Mucosa of gallbladder (tissue), 1 donor: ENCODE measurements at places on chromosomes 1 and 21. TPM values are rescaled to one million over a fixed set of nuclear protein-coding genes. Genes with fewer than 3 reads are reported as not detected.

DNA sequence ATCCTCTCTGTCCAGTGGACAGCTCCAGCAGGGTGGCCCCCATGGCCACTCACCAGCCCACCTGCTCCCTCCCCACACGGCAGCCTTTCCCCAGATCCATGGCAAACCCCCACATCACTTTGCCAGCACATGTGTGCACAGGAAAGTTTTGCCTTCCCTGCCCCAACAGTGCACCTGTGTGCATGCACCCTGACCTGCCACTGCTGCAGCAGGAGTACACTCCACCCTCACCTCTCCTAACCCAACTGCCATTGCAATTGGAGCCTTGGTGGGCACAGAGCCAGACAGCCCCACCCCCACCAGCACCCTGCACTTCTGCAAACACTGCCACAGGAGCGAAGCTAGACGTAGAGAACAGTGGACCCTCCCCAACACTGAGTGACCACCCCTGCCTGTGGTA, 308.9 kb downstream of the CEP170 start:
- no peak for DNase-seq

- DNase-seq = no peak
Measured at GRCh38 chr1:38466487-38466886, 393.1 kb downstream of the RRAGC start.

DNA sequence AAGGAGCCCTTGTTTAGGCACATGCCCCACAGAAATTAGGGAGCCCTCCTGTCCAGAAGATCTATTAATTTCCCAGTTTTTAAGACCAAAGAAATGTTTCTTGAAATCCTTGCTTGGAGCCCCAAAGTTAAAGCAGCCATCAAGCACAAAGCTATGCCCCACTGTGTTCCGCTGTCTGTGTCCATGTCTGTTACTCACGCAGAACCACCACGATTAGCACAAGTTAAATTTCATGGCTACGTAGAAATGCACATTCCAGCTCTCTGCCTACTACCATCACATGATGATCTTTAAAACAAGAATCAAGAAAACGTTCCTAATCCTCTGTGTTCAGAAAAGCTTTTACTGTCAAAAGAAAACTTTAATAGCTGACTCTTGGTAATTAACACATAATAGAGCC, 238.5 kb downstream of the RERE start:
- no peak for DNase-seq

The TPM3 gene
- total RNA-seq = 283 TPM

- peak; percentile 56 for DNase-seq
Measured at GRCh38 chr21:45405271-45405818, 380 bp downstream of the COL18A1 start.

DNA sequence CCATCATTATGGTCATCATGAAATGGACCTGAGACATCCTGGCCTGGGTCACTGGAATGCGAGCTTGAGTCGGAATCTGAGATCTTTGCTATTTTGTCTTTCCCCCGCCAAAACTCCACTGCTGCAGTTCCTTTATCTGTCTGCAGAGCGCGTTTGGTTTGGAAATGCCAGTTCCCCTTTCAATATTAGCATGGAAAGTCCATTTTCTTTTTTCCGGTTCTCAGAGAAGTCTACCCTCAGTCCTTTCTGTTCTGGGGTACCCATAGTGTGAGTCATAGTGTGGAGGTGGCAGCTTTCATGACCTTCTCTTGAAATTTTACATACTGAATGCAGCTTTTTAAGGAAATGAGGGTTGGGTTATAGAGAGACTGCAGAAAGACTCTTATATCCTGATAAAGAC, 14.6 kb downstream of the CACNA1E start:
- no peak for DNase-seq

- DNase-seq = no peak
Measured at GRCh38 chr1:71533950-71534349, 453.1 kb upstream of the ZRANB2 start.

The MYCBP gene
- total RNA-seq = 21.4 TPM

The CHD5 gene
- total RNA-seq = 0.23 TPM

DNA sequence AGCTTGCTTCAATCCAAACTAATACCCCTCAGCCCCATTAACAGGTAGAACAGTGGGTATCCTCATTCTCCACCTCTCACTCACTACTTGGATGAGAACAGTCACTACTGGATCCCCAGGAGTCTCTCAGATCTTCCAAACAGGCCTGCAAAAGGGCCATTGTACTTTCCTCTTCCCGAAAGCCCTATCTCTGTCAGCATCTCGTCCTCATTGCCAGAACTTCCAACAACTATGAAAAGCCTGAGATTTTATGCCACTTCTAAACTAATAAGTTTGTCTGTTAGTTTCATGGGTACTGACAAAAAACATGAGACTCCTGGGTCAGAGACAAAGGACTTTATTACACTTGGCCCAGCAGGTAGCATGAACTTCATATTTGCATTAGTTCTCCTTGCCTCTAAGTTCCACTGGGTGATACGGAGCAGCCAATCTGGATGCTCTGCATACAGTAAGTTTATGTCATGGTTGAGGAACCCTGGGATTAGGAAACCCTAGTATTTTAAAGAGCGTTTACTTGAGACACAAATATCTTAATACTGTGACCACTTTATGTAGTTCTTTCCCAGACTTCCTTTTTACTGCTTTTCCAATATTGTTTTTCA, 38.1 kb downstream of the VANGL2 start:
- no peak for DNase-seq

The ITLN1 gene
- 0.29 TPM for total RNA-seq

DNA sequence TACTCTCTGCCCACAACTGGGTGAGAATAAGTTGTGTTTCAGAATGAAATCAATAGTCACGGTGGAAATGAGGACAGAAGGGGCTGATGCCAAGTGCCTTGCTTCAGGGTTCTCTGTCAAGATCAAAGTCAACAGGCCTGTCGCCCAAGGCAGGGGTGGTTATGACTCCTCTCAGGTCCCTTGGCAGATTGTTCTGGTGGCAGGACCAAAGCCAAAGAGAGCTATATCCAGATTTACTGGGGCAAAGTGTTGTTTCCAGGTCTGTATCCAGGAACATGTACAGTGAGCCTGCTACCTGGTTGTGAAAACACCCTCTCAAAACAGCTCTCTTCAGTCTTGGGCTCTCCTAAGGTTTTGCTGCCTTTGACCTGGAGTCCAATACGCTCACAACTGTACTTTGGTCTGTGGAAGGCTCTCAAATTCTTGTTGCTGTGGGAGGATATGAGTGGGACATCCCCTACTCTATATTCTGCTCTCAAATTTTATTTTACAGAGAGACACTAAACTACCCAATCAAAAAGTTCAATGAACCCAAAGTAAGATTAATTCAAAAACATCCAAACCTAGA, 175.1 kb upstream of the ETV3 start:
- DNase-seq = no peak

- peak; percentile 81 for DNase-seq
Measured at GRCh38 chr1:225746361-225747179, 31.1 kb upstream of the SRP9 start.

The SPRR1B gene
- total RNA-seq = not detected

- DNase-seq = no peak
Measured at GRCh38 chr1:95534985-95535384, 301.0 kb downstream of the RWDD3 start.

DNA sequence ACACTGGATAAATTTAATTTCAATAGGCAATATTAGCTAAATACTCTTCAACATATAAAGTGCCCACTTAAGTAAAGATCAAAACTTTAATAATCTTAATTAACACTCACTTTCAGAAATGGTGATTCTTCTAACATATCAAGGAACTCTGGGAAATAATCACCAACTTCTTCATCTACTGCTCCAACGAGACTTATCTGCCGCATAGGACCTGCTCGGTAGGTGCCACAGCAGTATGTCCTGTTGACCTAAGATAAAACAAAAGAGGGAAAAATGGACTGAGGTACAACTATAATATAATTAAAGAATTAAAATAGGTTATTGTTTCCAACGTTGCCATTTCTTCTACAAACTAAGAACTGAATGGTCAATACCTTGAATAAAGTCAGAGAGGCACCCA, 18.3 kb upstream of the PHTF1 start:
- no peak for DNase-seq

DNA sequence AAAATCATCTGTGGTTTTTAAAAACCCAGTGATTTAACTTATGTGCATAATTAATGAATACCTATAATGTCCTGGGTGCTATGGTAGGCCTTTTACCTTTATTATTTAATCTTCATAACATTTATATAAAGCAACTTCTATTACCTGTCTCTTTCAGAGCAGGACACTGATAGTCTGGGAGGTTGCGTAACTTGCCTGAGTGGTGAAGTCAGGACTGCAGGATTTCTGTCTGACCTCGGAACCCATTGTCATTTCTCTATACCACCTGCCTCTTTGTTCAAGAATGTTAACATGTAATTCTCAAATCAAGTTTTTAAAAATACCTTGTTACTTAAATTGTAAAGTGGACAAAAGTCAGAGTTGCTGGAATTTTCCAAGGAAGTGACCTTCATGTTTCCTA, 41.0 kb upstream of the BACH1 start:
- no peak for DNase-seq

The SLC45A3 gene
- 13.6 TPM for total RNA-seq

The PTCH2 gene
- 1.9 TPM for total RNA-seq

GRCh38 chr1:4153571-4153970, 253.5 kb upstream of the C1orf174 start:
- no peak for DNase-seq

The TRNP1 gene
- 296 TPM for total RNA-seq

- DNase-seq = no peak
Measured at GRCh38 chr1:110734133-110734680, 59.5 kb upstream of the KCNA3 start.

The LCE1D gene
- total RNA-seq = not detected

GRCh38 chr1:228459091-228459993, 27.8 kb upstream of the RNF187 start:
- peak; percentile 60 for DNase-seq

GRCh38 chr1:28412731-28413130, 43.2 kb downstream of the PHACTR4 start:
- no peak for DNase-seq

- DNase-seq = no peak
Measured at GRCh38 chr1:231684356-231685244, 58.0 kb downstream of the DISC1 start.

GRCh38 chr1:22712502-22713271, 2.0 kb downstream of the EPHB2 start:
- DNase-seq = no peak
